ENCODE measurements at places on chromosomes 13 and 19.

- no peak for DNase-seq
Measured at GRCh38 chr13:43127827-43128226, 104.4 kb downstream of the DNAJC15 start.

GRCh38 chr13:28001049-28001448 lies 12.6 kb upstream of the URAD start:
- no peak for DNase-seq

- no peak for DNase-seq
Measured at GRCh38 chr19:40511487-40511886, 44.7 kb downstream of the SPTBN4 start.

- DNase-seq, result no peak
Measured at GRCh38 chr13:61727767-61728166, 312.1 kb upstream of the PCDH20 start.

GRCh38 chr19:8561075-8561764 lies 16.0 kb downstream of the MYO1F start:
- no peak for DNase-seq

DNA sequence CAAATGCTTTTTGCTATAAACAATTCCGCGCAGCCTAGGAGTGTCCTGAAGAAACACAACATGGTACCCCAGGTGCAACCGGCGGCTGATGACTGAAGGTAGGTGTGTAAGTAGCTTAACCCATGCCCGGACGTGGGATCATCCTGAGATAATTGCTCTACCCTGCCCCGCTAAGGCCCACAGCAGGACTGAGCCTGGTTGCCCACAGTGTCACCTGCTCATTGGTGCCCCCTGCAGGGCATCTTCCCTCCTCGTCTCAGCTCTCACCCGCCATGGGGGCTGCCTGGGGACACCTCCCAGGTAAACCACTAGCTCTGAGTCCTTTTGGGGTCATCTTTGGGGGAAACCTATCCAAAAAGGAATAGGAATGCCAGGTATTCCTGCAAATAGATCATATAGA lies 22.3 kb downstream of the TMEM161A start:
- DNase-seq, result peak; percentile 67

DNA sequence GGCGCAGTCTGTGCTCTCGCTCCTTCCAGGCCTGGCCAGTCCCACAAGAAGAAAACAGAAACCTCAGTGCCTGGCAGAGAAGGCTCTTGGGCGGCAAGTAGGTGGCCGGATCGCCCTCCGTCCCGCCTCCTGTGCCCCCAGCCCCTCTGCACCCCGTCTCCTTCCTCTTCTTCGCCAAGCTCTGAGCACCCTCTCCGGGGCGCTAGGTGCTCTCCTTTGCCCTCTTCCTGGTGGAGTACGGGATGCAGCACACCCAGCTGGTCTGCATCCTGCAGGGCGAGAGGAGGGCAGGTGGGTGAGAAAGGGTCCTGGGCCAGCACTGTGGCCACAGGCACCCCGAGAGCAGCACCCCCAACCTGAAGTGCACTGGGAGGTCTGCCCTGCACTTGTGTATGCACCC lies 17.3 kb downstream of the C13orf46 start:
- DNase-seq, result no peak

- no peak for DNase-seq
Measured at GRCh38 chr19:33458171-33458633, 63.4 kb downstream of the PEPD start.

DNA sequence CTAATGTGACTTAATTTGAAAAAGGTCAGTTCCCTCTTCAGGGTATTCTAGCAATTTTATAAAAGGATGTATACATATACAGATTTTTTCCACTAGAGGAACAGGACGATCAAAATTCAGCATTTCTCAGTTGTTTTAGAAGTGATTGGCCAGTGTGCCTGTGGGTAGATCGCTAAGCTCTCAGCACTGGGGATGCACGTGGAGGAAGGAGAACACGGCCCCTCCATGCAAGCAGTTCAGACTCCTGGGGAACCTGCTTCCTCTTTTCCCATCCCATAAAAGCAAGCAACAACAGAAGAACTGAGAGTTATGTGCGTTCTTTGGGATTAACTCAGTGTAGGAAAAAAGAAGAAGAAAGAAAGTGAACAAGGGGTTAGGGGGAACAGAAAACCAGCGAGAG lies 328.8 kb downstream of the FOXO1 start:
- no peak for DNase-seq

- no peak for DNase-seq
Measured at GRCh38 chr13:45717349-45717748, 15.2 kb downstream of the CBY2 start.

DNA sequence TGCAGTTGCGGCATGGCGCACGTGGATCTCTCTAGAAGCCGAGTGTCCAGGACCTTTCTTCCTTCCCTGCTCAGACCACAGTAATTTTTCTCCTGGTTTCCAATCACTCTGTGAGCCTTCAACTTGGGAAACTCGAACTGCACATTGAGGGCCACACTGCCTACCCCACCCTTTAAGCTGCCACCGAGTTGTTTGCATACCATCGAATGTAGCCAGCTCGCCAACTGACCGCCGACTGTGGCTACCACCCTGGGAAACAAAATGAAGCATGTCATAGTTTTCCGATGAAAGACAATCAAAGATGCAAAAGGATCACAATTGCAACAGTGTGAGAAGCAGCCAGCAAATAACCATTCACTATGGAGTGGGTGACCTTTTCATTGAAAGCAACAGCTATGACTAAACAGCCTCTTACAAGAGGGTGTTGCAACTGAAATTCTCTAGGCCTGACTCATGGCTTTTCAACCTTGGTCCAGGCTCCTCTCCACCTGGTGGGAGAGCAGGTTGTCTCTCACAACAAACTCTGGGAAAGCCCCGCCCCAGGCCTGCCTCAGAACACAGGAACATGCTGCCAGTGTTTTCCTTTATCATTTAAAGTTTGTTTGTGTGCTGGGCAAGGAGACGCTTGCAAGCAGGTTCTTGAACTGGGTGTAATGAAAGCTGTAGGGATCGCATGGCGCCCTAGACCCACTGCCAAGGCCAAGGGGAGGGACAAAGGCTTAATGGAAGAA lies 141.7 kb upstream of the SERP2 start:
- peak; percentile 36 for DNase-seq

- no peak for DNase-seq
Measured at GRCh38 chr19:56114051-56114777, 6.9 kb downstream of the ZNF787 start.

DNA sequence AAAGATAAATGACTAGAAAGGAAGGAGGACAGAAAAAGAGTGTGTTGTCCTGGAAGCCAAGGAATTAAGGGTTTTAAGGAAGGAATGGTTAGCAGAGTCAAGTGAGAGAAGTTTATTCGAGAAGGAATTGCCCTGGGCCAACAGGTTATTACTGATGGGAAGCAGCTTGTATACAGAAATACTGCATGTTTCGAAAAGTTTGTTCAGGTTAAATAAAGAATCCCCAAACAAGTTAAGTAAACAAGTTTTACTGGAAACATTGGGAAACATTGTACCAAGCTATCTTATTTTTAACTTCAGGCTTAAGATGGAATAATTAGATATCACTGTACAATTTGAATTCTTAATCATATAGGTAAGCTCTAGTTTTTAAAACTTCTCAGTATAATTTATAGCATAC lies 28.2 kb upstream of the FBXL3 start:
- no peak for DNase-seq

- no peak for DNase-seq
Measured at GRCh38 chr13:31209172-31209840, 9.5 kb downstream of the B3GLCT start.

- DNase-seq, result no peak
Measured at GRCh38 chr19:55581823-55582223, 1.2 kb upstream of the ZNF579 start.

GRCh38 chr13:21852043-21852442 lies 181.2 kb downstream of the FGF9 start:
- no peak for DNase-seq

DNA sequence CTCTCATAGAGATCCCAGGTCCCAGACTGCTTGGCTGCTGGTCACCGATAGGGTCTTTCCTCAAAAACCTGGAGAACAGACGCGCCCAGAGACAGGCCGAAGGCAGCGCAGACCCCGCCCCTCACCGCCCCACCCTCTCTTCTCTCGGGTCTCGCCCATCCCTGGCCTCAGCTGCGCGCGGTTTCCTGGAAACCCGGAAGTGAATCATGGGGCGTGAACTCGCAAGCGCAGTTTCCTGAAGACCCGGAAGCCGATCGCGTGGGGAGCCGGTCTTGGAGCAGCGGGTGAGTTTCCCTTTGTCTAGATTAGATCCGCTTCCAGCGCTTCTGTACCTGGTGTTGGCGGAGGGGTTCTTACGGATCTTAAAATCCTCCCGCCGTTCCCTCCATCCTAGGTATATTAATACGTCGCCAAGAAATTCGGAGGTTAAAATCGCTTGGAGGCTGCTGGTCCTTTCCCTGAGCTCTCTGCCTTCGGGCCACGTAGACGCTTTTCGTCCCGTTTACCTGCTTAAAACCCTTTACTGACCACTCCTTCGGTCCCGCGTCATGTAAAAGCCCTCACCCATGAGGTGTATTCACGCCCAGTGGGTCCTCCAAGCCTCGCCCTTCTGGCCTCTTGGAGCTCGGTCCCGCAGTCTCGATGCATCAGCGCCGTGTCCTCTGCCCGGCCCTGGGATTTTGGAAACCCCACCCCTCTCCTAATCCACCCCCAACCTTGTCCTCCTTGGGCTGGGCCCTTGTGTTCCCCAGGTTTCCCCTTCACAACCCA lies at the start of gene ZNF578:
Gene ZNF578 (plus strand): TSS at position 230 of the 771 bp plus-strand sequence. CDS start 48,293 bp downstream, outside the sequence.
- DNase-seq, result peak; percentile 77

DNA sequence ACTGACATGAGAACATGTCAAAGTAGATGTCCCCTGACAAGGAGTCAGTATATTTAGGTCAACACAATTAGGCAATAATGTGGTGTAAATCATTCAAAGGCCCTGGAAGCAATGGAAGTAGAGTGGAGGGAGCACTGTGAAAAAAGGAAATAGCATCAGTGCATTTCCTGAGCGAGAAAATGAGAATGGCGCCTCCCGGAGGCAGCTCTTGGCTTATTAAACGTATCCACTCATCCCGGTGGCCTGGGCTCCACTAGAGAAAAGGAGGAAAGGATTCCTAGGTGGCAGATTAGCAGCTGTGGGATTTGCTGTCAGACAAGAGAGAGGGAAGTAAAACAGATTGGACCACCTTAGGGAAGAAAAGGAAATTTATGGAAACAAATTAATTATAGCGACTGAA lies 173.7 kb upstream of the TMTC4 start:
- no peak for DNase-seq

GRCh38 chr13:43357564-43357963 lies 334.2 kb downstream of the DNAJC15 start:
- DNase-seq, result no peak

- DNase-seq, result peak; percentile 62
Measured at GRCh38 chr19:12828494-12828893, 5.9 kb downstream of the RTBDN start.

DNA sequence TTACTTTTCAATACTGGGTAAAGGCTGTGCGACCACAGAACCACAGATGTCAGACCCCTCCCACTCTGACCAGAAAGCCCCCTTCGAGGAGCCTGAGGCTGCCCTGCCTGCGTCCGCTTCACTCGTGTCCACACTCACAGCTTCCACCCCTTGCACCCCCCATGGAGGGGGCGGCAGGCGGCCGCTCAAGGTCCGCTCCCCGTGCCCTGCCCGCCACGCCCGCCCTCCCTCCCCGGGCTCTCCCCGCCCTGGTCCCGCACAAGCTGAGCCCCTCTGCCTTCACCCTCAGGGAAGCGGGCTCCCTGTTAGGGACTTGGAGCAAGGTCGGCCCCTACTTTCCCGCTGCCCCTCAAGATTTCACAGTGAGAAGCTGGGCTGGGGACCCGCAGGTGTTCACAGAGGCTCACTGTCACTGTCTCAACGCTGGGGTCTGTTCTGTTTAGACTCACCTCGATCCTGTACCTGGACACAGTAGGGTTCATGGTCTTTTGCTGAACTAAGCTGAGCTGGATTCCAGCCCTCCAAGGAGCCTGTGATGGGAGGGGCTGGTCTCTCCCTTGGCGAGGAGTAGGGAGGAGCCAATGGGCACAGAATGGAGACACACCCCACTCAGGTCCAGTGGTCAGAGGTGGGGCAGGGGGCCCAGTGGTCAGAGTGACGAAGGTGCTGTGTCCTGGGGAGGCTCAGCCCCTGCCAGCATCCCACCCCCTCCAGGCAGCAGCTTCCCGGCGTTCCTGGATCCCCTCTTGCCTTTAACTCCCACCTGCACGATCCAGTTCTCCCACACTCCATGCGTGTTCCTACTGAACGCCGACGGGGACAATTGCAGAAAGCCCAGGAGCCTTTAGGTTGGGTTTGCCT lies 69.5 kb downstream of the SPACA7 start:
- no peak for DNase-seq

GRCh38 chr19:44765949-44766335 lies 11.7 kb upstream of the CBLC start:
- DNase-seq, result no peak

DNA sequence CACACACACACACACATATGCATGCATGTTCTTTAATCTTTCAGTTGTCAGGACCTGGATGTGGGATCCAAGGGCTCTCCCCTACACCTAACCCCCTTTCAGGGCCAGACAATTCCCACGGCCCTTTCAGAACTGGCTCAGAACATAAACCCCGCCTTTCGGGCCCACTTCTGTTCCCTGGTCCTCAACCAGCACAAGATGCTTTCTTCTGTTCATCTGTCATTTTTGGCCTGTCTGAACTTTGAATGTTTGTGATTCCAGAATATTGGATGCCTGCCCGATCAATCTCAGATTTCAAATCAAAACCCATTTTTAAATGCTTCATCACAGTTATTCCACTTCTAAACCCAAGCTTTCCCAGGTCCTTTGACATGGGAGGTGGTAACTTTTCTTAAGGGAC lies 167.3 kb downstream of the USP12 start:
- DNase-seq, result no peak

- no peak for DNase-seq
Measured at GRCh38 chr19:10553087-10553667, 9.5 kb downstream of the ATG4D start.

DNA sequence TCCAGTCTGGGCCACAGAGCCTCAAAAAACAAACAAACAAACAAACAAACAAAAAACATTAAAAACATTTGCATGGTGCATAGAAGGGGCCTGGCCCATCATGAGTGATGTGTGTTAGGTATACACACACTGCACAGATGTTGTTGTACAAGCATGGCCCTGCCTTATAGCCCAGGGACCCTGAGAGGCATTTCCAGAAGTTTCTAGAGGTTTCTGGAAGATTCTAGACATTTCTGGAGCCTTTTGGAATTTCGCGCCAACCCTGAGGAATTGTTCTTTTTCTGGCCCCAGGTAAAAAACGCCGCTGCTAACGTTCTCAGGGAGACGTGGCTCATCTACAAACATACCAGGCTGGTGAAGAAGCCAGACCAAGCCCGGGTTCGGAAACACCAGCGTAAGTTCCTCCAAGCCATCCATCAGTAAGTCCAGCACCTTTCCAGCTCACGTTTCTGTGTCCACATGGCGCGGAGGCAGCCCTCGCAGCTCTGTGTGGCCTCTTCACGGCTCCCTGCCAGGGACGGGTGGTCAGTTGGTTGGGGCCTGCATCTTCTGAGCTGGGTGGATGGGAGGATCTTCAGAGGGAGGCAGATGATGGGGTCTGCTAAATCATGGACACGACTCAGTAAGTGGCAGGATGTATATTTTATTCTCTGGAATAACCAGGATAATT lies 18.4 kb upstream of the ARRDC2 start:
- DNase-seq, result no peak

GRCh38 chr13:113183450-113184129 lies 24.9 kb downstream of the PCID2 start:
- DNase-seq, result no peak

Measured in stimulated activated CD4-positive, alpha-beta T cell treated with anti-CD3 and anti-CD28 coated beads, Interleukin-15, amount 100 ng/mL, for 24 hours (primary cell).